Transverse colon (tissue), 4 donors: ENCODE measurements at places on chromosomes 6 and 20.
A peak's percentile ranks its signal among the peaks of the same experiment; 100 is the strongest.

GRCh38 chr6:130787726-130788500, 39.3 kb upstream of the SMLR1 start:
- no peak for DNase-seq

GRCh38 chr20:64065974-64066343, 3.0 kb downstream of the TCEA2 start:
- DNase-seq: peak; percentile 54

DNA sequence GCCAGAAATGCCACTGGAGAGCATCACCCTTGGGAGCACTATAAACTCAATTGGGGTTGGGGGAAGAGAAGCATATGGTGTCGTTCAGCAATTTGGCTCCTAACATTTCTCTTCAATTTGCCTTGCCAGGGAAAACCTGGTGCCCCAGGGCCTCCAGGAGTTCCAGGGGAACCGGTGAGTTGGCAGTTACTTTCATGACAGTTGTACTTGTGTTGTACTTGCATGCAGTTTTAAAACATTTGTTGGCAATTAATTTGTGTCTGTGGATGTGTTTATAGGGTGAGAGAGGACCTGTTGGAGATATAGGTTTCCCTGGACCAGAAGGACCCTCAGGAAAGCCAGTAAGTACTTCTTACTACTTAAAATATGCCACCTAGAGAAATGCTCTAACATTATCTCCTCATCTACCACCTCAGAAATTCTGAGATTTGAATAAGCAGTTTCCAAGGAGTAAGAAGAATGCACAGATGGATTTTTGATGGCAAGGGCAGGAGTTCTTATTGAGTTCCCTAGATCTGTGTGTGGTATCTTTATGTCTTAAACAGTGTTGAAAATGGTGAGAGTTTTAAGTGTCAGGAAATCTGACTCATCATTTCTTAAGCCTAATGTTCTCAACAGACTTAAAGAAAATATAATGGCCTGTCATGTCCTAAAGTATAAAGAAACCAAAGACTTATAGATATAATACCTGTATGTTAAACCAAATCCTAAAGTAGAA, 122.5 kb downstream of the COL9A1 start:
- no peak for DNase-seq

DNA sequence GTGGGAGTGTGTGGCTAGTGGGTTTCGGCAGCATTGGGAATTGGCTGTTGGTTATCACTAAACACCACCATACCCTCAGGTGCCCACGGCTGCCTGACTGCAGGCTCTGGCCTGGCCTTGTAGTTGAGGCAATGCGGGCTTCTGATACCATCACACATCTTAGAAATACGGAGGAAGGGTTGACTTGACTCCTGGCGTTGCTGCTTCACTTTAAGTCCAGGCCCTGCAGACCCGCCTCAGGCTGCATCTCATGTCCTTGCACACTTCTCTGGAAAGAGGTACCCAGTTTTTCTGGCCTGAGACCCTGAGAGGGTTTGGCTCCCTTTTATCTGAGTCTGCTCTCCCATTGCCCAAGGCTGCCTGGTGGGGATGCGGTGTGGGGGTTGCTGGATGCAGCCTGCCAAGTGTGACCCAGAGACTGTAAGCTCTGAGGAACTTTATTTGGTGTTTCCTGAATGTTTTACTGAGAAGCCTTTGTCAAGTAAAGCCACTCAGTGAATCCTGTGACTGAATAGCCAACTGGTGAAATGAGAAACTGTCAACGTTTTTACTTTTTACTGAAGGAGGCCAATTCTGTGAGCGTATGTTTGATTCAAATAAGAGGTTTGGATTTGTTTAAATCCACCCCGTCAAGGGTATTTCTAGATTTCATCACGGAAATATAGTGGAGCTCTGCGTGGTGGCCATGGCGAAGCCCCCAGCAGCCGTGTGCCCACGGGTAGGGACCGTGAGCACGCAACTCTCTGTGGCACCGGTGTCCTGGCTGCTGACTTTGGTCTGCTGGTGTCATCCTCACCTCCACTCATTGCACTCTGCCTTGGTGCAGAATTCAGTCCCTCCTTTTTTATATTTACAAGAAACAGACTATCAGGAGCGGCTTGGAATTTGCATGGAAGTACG, 160.1 kb downstream of the DTNBP1 start:
- peak; percentile 4 for DNase-seq

DNA sequence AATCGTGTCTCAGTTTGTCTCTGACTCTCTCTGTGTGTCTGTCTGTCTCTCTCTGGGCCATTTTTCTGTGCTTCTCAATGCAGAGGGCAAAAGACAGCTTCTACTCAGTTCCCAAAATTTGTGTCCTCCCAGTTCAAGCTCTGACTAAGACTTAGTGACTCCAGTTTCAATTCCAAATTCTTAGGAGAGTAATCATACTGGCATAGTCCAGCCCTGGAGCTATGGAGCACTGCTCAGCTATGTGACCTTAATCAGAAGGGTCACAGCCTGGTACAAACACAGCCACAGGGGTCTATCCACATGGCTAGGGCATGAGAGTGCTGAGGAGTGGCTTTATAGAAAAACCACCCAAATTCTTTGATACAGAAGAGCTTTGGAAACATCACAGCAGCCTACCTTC, 91.9 kb downstream of the FOXF2 start:
- no peak for DNase-seq

GRCh38 chr6:3913958-3914337, 64.8 kb downstream of the FAM50B start:
- DNase-seq: no peak

GRCh38 chr6:156009656-156010055, 554.0 kb upstream of the NOX3 start:
- DNase-seq: no peak

- DNase-seq: no peak
Measured at GRCh38 chr20:36065427-36065998, 89.0 kb upstream of the EPB41L1 start.
